ENCODE measurements at places on chromosomes 11 and 22.
A peak's percentile ranks its signal among the peaks of the same experiment; 100 is the strongest.

- DNase-seq, result no peak
These were observed 79.8 kb upstream of the CNTN5 start for GRCh38 chr11:98940913-98941312.

GRCh38 chr22:40116496-40117200 is 61.1 kb upstream of the TNRC6B start:
- DNase-seq, result no peak

- DNase-seq, result no peak
These were observed 103.4 kb upstream of the SEZ6L start for GRCh38 chr22:26065847-26066246.

- no peak for DNase-seq
These were observed 8.9 kb downstream of the IMMP1L start for GRCh38 chr11:31500560-31500959.

- no peak for DNase-seq
These were observed 64.6 kb downstream of the FLRT1 start for GRCh38 chr11:64100360-64100759.

- DNase-seq, result no peak
These were observed 12.3 kb downstream of the STARD10 start for GRCh38 chr11:72781313-72782080.

- no peak for DNase-seq
These were observed 30.8 kb downstream of the APLP2 start for GRCh38 chr11:130100381-130101095.

DNA sequence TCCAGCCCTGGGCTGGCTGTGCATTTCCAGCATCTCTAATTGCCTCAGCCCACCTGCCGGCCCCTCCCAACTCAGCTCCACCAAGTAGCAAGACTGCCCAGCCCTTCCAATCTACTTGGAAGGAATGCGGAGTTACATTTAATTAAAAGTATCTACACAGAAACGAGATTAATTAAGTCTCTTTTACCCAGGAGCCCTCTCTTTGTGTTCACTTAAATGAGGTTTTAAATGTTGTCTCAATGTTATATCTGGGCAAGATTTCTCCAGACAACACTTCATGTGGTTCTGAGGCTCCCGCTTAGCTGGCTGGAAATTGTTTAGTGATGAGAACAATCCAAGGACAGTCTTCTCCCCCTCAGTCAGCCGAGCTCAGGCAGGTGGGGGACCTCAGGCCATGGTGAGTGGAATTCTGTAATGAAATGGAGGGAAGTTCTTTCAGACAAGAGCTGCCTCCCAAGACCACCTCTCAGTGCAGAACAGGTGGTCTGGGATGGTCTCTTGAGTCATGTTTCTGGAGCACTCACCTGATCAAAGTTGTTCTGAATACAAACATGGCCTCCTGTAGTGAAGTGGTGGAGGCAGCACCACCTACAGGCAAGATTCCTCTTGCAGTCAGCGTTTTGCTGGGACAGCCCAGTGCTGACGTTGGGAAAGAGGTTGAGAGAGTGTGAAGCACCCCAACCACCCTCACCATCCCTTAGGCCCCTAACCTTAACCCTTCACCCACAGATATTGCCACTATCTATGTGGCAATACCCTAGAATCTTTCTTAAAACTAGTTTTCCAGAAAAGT is 371.6 kb downstream of the CADM1 start:
- DNase-seq, result no peak

GRCh38 chr22:33022231-33022630 is 36.0 kb downstream of the SYN3 start:
- DNase-seq, result no peak

- no peak for DNase-seq
These were observed 101.2 kb upstream of the TIMP3 start for GRCh38 chr22:32700191-32700882.

DNA sequence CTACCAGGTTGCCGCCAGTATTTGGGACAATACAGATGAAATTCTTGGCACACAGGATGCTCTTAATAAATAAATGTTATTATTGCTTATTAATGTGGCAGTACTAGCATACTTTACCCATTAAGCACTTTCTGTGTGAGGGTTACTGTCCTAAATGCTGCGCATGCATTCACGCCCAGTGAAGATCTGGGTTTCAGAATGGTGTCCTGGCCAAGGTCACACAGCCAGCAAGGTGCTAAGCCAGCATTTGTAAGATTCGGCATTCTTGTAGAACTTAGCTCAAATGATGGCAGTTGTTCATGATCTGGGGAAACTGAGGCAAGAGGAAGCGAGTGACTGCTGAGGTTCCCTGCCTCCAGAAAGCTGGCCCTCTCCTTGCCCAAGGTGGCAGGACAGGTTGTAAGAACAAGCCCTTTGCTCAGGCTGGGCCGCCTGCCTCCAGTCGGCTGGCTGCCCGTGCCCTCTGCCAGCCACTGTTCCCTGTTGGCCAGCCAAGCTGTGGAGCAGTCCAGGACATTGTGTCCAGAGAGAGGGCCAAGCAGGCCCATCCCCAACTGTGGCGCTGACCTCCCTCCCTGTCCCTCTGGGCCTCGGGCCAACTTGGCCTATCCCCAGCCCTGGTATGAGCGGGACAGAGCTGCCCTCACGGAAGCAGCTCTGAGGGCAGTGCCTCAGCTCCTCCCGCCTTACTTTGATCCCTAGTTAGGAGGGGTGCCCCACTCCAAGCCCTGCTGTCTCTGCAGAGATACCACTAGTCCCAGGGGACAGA is 28.8 kb downstream of the TOB2 start:
- peak; percentile 90 for DNase-seq

DNA sequence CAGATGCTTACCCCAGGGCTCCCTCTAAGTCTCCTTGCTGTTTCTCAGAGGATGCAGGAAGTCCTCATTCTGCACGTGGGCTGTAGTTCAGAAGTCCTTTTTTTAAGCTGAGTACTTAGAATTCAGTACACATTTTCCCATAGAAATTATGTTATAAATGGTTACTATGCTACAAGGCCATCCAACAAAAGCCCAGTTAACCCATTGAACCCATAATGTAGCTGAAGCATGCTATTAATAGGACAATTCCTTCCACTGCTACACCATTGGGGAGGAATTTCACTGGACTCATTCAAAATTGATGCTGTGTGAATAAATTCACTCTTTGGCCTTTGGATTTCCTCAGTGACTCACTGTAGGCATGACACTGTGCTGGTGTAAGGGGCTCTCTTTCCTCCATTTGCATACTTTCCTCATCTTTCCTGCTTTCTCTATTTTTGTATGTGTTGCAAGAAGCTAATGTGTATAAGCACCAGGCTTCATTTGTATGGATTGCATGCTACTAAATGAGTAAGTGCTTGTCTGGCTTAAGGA is 148.0 kb downstream of the NTM start:
- no peak for DNase-seq

- no peak for DNase-seq
These were observed 2.5 kb downstream of the CELF1 start for GRCh38 chr11:47550288-47551047.

DNA sequence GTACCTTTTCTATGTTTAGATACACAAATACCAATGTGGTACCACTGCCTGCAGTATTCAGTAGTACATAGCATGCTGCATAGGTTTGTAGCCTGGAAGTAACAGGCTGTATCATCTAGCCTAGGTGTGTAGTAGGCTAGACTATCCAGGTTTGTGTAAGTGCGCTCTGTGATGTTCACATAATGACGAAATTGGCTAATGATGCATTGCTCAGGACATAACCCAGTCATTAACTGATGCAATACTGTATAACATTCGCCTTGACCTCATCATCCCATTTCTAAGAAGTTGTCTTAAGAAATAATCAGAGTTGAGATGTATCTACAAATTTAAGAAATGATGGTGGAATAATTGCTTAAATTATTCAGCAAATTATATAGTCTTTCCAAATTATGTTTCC is 116.0 kb upstream of the TIMP3 start:
- DNase-seq, result no peak

- no peak for DNase-seq
These were observed 3.5 kb upstream of the IFITM10 start for GRCh38 chr11:1753929-1754305.

- DNase-seq, result no peak
These were observed 1.1 kb upstream of the TSGA10IP start for GRCh38 chr11:65944191-65944590.

- DNase-seq, result no peak
These were observed 71.2 kb downstream of the FBXO7 start for GRCh38 chr22:32545801-32546200.

Measured in ureter (tissue), 1 donor.